Activated B cell treated with CpG ODN at 0.5 μM for 24 hours (primary cell): ENCODE measurements at places on chromosomes 12 and 14.
A peak's percentile ranks its signal among the peaks of the same experiment; 100 is the strongest.

DNA sequence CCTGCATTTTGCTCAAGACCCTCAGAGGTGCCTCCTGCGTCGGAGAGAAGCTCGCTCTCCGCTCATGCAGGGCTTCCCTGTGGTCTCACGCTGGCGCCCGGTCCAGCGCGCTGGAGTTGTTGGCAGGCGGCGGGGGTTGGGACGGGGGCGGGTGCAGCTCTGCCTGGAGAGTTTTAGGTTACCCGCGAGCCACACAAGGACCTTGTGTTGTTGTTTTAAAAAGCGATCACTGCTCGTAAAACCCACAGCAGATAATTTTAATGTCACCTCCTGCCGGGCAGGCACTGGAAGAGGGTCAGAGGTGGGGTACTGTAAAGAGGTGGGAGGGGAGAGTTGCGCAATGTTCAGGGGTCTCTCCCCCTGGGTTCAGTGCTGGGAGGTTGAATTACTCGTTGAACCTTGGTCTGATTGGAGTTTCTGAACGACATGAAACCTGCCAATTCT is 850 bp downstream of the SMOC1 start:
- DNase-seq: no peak

- no peak for DNase-seq
Measured at GRCh38 chr12:15423629-15424028, 101.3 kb downstream of the PTPRO start.

DNA sequence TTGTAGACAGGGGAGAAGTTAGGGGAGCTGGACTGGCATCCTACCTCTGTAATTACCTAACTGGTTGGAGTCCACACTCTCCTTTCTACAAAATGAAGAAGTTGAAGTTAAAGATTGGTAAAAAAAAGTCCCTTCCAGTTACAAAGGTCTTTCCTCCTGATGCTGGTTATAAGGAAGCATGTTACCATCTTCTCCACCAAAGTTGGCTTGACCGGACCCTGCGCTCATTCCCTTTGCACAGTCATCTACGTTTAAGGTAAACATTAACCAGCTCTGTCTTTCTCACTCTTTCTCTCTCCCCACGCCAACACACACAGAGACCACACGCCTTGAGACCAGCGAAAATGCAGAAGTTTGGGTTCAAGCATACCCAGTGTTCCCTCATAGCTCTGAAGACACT is 11.9 kb downstream of the FBLN5 start:
- DNase-seq: no peak

- DNase-seq: no peak
Measured at GRCh38 chr14:49950275-49951228, 57.7 kb downstream of the ARF6 start.

- DNase-seq: no peak
Measured at GRCh38 chr12:24138041-24138440, 188.6 kb upstream of the SOX5 start.

DNA sequence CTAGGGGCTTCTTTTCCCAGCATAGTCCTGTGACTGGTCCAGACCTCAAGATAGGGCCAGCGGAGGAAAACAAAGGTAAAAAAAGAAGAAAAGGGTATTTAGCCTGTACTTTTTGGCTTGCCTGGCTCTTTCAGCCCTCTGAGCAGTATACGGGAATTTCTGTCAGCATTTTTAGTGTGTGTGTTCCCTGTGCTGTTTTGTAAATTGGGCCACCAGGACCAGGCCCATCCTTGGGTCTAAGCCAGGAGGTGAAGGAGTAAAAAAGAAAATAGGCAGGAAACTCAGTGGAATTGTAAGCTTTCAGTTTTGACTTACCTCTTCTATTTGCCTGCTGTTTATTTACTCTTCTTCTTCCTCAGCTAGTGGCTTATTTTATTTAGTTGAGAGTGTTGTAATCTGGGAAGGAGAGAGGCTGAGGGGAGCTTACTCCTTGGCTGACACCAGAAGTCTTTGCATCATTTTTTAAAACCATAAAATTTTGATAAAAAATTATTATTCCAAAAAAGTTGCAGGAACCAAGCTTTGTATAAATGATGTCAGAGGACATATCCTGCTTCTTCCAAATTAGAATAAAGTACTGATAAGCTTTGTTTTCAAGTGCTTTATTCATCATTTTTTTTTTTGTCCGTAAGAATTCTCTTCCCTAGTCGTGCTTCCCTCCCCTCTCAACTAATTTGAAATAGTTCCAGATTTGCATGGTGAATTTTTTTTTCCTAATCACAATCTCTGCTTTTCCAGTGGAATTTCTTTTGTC is 63.7 kb downstream of the DIP2B start:
- no peak for DNase-seq

GRCh38 chr14:101965770-101966722 is 1.7 kb downstream of the DYNC1H1 start:
- no peak for DNase-seq

GRCh38 chr14:96225745-96226151 is 21.1 kb downstream of the BDKRB2 start:
- no peak for DNase-seq

DNA sequence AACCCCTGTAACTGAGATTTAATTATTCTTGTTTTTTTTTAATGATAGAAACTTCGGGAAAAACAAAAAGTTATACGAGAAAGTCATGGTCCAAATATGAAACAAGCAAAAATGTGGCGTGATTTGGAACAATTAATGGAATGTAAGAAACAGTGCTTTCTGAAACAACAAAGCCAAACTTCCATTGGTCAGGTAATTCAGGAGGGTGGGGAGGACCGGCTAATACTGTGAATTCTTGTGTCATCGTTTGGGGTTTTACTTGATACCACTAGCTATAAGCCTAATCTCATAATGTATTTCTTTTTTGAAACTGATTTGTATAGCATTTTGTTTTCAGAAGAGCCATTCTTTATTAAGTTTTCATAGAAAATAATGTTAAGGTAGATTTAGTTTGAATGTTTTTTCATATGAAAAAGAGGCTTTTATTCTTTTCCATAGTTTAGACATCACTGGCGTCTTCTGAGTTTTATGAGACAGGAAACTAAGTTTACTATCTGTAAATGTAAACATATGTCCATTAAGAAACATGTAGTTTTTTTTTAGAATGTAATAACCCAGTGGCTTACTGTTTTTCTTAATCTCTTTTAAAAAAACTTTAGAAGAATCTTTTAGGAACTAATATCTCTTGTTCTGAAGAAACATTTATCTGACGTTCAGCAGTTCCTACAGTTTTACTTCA is 62.9 kb upstream of the ATP2A2 start:
- no peak for DNase-seq

- no peak for DNase-seq
Measured at GRCh38 chr14:38208618-38209562, 1.2 kb downstream of the SSTR1 start.

DNA sequence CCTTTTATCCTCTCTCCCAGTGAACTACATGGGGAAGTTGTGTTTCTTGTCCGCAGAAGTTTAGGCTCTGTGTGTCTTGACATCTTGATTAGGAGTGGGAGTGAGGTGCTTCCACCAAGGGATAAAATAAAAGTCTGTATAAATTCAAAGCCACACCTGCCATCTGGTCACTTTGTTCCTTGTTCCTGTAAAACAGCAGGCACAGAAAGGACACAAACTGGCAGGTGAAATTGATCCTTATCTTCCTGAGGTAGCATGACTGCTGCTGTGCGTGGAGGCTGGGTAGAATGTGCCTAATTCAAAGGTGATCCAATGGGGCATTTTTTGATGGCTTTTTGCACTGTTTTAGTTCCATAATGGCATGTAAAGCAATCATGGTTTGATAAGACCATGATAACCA is 104.3 kb upstream of the KITLG start:
- no peak for DNase-seq

DNA sequence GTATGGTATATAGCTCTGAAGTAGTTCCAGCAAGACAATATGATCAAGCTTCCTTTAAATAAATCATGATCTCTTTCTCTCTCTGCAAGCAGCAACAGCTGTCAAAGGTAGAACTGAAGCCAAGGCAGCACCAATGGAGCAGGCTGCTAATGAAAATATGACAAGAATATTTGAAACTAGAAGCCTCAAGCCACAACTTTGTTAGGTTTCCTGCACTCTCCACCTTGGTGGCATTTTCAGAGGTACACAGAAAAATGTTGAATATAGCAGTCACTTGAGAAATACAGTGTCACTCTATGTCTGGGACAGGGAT is 43.8 kb upstream of the PSMA6 start:
- DNase-seq: no peak

DNA sequence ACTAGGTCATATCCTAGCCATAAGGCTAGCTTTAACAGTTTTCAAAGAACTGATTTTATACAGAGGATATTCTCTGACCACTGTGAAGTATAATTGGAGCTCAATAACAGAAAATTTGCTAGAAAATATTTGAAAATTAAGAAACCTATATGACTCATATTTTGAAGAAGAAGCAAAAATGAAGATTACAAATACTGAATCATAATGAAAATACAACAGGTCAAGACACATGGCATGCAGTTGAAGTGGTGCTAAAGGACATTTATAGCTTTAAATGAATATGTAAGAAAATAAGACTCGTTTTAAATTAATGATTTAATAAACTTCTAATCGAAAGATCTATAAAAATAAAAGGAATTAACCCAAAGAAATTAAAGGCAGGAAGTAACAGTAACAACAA is 1234.6 kb downstream of the SLC16A7 start:
- no peak for DNase-seq

- DNase-seq: peak; percentile 63
Measured at GRCh38 chr12:94532490-94533422, 73.1 kb upstream of the CEP83 start.

- no peak for DNase-seq
Measured at GRCh38 chr14:56379956-56380355, 199.6 kb upstream of the TMEM260 start.

GRCh38 chr14:78785265-78785664 is 615.1 kb downstream of the NRXN3 start:
- no peak for DNase-seq

GRCh38 chr14:50766338-50766886 is 64.5 kb downstream of the NIN start:
- DNase-seq: no peak
